HT-29 (cell line): ENCODE measurements at places on chromosomes 7 and 10.

GRCh38 chr10:3850999-3851937 is 66.3 kb upstream of the KLF6 start:
- DNase-seq, result peak; percentile 63

DNA sequence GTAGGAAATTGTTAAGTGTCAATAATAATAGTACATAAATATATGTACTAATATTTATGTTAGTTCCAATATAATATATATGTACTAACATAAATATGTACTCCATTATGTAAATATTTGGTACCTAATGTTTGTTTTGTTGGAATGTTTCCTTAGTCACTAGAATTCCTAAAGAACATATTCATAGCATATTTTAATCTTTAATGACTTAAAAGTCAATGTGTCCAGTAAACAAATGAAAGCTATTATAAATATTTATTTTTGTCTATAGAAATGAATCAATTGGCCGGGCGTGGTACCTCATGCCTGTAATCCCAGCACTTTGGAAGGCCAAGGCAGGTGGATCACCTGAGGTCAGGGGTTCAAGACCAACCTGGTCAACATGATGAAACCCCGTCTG is 153.6 kb downstream of the GPR158 start:
- no peak for DNase-seq

GRCh38 chr10:60677531-60678129 is 100.6 kb upstream of the CDK1 start:
- no peak for DNase-seq

- DNase-seq, result no peak
Observed at GRCh38 chr10:114534571-114534981, 123.5 kb downstream of the ABLIM1 start.

DNA sequence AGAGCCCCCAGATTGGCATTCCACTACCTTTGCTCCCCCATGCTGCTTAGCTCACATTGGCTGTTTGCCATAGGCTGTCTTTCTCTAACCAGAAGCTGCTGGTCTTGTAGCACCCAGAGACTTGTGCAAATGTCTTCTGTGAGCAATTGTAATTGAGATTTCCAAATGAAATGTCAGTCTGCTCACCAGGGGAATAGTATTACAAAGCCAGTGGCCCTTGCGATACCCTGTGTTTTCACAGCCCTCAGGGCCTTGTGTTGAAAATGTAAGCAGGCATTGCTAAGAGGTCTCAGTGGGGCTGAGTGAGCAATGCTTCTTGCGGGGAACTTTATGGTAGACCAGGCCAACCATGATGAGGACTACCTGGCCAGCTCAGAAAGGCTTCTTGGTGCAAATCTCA is 746.5 kb downstream of the LRMDA start:
- DNase-seq, result no peak

DNA sequence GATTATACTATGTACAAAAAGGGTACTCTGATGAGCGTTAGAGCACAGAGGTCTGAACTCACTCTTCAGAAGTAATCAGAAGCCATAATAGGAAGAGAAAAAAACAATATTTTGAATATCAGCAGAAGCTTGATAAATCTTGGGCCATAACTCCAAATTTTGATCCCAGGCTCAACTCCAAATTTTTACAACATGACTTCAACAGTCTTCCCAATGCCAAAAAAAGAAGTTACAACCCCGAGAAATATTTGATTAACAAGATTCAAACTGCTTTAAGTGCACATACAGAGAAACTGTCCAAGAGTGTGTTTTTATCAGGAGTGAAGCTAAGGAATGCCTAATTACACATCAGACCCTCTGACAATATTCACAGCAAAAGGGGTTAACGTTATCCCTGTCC is 7.5 kb downstream of the MPP7 start:
- no peak for DNase-seq

- no peak for DNase-seq
Observed at GRCh38 chr10:5888351-5888750, 1.3 kb downstream of the ANKRD16 start.

- DNase-seq, result no peak
Observed at GRCh38 chr7:70093205-70093904, 495.1 kb downstream of the AUTS2 start.

GRCh38 chr10:62692085-62692484 is 112.4 kb upstream of the ADO start:
- DNase-seq, result no peak

GRCh38 chr10:100872034-100872791 is 40.5 kb upstream of the SLF2 start:
- DNase-seq, result peak; percentile 44

DNA sequence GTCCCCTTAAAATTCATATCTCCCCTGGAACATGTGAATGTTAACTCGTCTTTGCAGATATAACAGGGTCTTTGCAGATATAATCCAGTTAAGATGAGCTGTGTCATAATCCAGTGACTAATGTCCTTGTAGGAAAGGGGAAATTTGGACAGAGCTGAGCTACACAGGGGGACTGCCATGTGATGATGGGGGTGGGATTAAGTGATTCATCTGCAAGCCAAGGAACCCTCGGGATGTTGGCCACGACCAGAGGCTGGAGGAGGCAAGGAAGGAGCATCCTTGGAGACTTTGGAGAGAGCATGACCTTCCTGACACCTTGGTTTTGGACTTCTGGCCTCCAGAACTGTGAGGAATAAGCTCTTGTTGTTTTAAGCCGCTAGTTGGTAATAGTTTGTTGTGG is 153.9 kb upstream of the PCBD1 start:
- no peak for DNase-seq

- peak; percentile 63 for DNase-seq
Observed at GRCh38 chr7:152081088-152081487, 55.6 kb downstream of the GALNT11 start.

DNA sequence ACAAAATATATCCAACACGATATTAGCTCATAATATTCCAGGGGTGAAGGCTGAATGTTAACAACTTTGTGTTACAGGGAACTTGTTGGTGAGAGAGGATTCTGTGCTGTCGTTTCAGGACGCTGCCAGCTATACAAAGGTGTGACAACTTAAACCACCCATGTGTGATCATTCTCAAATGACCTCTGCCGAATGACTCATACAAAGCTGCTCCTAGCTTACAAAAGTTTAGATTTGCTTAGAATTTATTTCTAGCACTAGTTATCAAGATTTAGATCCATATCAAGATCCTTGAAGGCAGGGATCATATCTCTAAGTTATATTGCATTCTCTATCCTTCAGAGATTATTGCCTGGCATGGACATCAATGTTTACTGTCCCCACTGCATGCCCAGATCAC is 65.3 kb downstream of the COBL start:
- DNase-seq, result peak; percentile 22

DNA sequence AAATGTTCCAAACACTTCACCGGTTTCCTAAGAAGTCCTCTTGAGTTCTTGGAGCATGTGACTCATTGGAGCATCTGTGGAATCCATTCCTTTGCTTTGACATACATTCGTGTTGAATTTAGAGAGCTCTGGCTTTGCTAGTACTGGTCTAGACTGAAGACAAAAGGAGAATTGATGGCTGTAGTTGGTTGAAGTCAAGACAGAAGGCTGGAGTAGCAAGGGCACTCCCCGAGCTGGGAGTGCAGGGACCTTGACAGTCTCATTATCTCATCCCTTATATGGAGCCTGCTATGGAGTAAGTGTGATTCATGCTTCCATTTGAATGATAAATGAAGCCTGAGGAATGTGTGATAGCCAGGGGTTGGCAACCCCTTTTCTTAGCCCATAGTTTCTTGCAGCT is 1249.1 kb downstream of the TYW1 start:
- DNase-seq, result no peak

GRCh38 chr10:44382981-44383748 is 1.7 kb downstream of the CXCL12 start:
- no peak for DNase-seq

DNA sequence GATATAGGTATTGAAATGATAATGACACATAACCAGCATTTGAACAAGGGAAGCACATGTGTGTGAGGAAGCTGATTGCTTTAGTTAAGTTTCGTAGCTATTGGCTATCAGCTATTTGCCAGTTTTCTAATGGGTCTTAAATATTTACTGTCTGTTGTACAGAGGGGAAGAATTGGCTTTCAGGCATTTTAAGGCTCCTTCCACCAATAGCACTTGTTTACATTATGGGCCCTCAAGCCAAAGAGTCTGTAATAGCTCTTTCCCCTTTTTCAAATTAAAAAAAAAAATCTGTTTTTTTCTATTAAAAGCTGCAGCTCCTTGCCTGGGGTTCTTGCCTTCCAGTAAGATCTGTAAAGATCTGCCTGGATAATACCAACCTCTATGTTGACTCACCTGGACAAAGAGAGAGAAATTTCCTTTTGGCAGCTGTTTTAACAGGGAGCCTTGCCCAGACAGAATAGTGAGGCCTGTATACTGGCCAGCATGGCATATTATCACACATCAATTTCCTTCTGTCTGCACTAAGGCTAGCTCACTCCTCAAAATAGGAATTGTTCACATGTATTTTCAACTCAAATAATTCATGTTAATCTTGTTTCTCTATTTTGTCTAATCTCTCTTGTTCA is 104.7 kb upstream of the LRGUK start:
- no peak for DNase-seq

GRCh38 chr10:61262486-61263261 is 190.5 kb downstream of the TMEM26 start:
- DNase-seq, result no peak

- no peak for DNase-seq
Observed at GRCh38 chr7:69402696-69403095, 195.6 kb upstream of the AUTS2 start.

DNA sequence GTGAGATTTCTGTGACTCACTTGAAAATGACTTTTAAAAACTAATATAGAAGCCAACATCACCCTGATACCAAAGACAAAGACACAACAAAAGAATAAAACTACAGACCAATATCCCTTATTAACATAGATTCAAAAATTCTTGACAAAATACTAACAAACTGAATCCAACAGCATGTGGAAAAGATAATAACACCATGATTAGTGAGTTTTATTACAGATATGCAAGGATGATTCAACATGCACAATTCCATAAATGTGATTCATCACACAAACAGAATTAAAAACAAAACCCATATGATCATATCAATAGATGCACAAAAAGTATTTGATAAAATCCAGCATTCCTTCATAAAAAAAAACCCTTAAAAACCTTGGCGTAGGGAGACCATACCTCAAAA is 6.5 kb downstream of the MGAM start:
- DNase-seq, result no peak

DNA sequence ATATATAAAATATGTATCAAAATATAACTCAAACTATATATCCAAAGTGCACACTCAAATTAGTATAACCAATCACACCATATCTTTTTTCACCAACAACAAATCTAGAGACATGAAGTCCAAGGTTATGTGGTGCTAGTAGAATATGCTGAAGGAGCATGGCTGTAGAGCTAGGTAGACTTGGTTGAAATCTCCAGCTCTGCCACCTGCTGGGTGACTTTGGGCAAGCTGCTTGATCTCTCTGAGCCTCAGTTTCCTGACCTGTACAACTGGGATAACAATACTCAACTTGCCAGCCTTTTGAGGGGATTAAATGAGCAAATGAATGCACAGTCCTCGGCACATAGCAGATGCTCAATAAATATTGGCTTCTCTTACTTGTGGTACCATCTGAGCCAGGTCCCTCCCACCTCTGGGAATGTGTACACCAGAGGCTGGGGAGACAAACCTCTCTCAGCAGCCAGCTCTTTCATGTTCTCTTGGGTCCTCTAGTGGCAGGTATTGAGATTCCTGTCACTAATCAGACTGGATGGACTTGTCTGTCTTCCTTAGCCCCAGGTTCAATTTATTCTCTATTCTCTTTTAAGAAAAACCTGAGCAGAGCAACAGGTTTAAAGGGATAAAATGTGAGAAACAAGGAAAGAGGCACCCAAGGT is 94.3 kb upstream of the PDE1C start:
- DNase-seq, result peak; percentile 69

GRCh38 chr7:36597090-36597773 is 127.1 kb downstream of the AOAH start:
- DNase-seq, result no peak

DNA sequence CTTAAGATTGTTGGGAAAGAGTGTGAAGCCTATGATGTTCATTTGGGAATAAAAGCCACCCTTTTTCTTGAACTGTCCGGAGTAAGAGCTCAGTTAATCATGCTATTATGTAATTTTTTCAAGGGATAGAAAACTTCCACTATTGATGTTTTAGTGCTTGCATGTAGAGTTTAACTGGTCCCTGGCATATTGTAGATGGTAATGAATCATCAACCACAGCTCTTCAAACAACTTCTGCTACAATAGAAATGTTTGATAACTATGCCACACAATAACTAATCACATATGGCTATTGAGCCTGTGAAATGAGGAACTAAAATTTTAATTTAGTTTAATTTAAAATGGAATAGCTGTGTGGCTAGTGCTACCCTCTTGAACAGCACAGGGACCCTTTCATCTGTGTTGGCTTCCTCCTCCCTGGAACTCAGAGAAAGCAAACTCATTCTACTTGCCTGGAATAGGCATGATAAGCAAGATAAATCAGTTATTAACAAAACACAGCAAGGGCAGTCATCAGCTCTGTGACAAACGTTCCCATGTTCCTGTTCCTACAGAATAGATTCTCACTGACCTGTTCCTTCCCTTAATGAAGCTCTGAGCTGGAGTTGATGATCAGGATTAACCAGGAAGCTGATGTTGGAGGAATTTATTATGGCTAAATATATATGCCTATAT is 4.9 kb upstream of the SRI start:
- DNase-seq, result peak; percentile 66

- no peak for DNase-seq
Observed at GRCh38 chr10:24393201-24393600, 184.3 kb downstream of the KIAA1217 start.
